ENCODE measurements at places on chromosomes 6 and 20. TPM values are rescaled to one million over a fixed set of nuclear protein-coding genes. Genes with fewer than 3 reads are reported as not detected.

IDH3B gene
- 95.0 TPM for polyA plus RNA-seq

GRCh38 chr6:121351916-121352315, 17.6 kb upstream of the TBC1D32 start:
- DNase-seq: no peak

ESR1 gene
- polyA plus RNA-seq: 0.95 TPM

GRCh38 chr6:84671183-84671582, 93.2 kb downstream of the TBX18 start:
- no peak for DNase-seq

RRAGD gene
- polyA plus RNA-seq: 88.6 TPM

DNA sequence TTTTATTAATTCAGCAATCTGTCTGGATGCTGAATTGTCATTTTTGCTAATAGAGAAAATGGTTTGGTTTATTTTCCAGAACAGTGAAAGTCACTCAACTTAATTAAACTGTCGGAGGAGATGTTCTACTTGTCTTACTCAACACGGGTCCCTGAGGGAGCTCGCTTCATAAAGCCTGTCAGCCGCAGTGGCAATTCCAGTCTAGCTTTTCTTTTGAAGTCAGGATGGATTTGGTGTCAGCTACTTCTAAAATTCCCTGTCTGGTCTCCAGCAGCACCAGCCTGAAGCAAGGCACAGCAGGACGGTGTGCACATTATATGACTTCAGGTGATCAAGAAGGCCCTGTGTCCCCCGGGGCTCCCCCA, 261.5 kb downstream of the SLC24A3 start:
- no peak for DNase-seq

DNA sequence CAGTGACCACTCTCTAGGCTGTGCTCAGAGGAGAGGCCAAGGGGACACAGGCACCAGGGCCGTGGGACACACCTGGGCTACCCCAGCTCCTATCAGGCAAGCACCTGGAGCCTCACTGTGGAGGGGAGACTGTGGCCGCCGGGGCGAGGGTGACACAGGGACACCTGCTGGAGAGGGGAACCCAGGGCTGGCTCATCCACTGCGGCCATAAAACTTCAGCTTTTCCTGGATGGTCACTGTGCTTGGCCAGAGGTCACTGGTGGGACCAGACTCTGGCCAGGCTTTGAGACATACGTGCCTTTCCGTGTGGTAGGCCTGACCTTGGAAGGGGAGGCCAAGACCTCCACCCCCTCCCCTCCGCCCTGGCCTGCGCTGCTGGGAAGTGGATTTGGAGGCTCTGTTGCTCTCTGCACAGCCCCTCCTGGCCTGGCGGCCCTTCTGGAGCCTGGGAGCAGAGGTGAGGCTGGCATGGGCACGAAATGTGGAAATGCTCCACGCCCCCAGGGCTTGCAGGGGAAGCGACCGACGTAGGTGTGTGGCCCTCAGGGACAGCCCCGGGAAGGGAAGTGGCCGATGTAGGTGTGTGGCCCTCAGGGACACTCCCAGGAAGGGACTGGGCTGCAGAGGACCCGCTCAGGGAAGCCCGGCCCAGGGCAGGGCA, 42.9 kb upstream of the BHLHE23 start:
- no peak for DNase-seq

- no peak for DNase-seq
Observed at GRCh38 chr6:36141961-36142360, 11.6 kb downstream of the MAPK13 start.

DNA sequence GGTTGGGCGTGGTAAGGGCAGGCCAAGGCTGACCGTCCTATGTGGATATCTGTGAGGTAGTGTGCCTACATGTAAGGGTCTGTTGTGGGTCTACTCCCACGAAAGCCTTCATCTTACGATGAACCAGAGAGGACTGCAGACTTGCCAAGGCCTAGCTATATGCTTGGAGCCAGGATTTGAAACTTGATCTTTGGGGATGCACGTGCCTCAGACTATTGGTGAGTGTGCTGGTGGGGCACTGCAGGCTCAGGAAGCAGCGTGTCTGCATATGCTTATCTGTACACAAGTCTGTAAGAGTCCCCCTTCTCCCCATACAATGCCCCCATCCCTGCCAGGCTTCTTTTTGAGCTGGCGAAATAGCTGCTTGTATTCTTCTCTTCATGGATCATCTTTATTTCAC, 17.9 kb downstream of the PLCG1 start:
- no peak for DNase-seq

SEMG1 gene
- not detected for polyA plus RNA-seq

- DNase-seq: no peak
Observed at GRCh38 chr6:127404594-127405178, 54.5 kb downstream of the KIAA0408 start.

GRCh38 chr20:37755665-37756064, 61.8 kb downstream of the CTNNBL1 start:
- no peak for DNase-seq

CABLES2 gene
- polyA plus RNA-seq: 5.3 TPM

TGM3 gene
- 0.26 TPM for polyA plus RNA-seq

TSHZ2 gene
- polyA plus RNA-seq: 11.9 TPM

NOTCH4 gene
- polyA plus RNA-seq: 28.2 TPM

GRCh38 chr6:89302936-89303335, 12.2 kb downstream of the GABRR2 start:
- DNase-seq: no peak

DNA sequence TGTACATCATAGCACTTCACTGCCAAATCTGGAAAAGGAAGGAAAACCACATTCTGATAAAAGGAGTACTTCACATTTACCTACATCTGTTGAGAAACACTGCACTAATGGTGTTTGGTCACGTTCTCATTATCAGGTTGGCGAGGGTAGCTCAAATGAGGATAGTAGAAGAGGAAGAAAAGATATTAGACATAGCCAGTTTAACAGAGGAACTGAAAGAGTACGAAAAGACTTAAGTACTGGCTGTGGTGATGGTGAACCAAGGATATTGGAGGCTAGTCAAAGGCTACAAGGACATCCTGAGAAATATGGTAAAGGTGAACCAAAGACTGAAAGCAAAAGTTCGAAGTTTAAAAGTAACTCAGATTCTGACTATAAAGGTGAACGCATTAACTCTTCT, 32.0 kb upstream of the GJA10 start:
- DNase-seq: no peak

DNA sequence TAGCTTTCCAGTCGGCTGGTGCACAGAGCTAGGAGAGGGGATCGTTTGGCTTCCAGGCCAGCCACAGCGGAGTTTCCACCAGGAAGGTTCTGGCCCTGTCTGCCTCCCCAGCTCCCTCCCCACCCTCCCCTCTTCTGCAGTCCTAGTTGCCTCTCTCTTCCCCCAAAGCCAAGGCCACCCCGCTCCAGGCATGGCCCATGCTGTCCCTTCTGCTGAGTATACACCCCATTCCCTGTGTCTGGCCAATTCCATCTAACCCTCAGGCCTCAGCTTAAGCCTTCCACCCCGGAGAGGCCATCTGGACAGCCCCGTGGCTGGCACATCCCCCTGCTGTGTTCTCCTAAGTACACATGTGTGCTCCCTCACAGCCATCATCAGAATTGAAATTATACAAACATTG, 167.4 kb downstream of the CDH4 start:
- no peak for DNase-seq

SIRPD gene
- polyA plus RNA-seq: not detected

- DNase-seq: no peak
Observed at GRCh38 chr6:36229223-36229622, 32.7 kb downstream of the BRPF3 start.

DNA sequence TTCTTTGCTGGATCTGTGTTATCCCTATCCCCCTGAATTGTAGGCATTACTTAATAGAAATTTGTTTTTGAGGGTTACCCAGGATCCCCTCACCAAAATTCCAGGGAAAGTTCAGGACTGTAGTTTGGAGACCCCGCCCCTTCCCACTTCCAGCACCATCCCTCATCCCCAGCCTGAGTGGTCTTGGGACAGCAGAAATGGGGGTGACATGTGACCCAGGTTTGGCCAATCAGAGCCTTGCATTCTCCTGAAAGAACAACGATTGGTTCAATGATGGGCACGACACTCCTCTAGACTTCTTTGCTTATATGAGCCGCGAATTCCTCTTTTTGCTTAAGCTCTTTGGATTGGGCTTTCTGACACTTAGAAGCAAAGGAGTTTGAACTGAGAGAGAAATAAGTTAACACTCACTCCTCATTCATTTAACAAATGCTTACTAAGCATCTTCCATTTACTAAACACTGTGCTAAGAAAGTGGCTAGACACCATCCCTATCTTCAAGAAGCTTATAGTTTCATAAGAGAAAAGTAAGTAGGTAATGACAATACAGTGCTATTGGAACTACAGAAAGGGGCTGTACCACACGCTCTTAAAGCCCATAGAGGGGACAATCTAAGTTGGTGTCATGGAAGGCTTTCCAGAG, 24.9 kb upstream of the PAQR8 start:
- no peak for DNase-seq

GRCh38 chr6:148323344-148323743, 19.3 kb upstream of the SASH1 start:
- no peak for DNase-seq

- no peak for DNase-seq
Observed at GRCh38 chr6:149084808-149085556, 232.5 kb upstream of the TAB2 start.

DNA sequence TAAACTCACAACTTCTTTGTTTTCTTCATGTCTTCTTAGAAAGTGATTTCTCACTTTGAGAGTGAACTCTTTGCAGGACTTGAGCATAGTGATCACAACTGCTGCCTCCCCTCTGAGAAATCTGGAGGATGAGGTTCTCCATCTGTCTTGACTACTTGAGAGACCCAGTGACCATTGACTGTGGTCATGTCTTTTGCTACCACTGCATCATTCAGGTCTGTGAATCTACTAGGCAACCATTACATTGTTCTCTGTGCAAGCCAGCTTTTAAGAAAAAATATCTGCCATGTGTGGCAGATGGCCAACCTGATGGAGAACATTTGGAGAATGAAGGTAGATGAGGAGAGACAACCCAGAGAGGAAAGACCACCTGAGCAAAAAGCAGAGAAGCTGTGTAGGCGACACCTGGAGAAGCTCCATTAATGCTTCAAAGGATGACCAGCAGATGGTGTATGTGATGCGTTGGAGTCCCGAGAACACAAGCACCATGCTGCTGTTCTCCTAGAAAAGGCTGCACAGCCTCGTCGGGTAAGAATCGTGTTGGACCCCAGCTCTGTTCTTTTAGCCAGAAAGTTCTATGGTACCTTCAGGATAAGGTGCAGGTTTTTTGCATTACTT, 25.1 kb upstream of the TRIM26 start:
- peak; percentile 14 for DNase-seq

GRCh38 chr20:48338717-48339116, 489.1 kb downstream of the PREX1 start:
- DNase-seq: peak; percentile 58

GRCh38 chr6:112287577-112288225, 33.3 kb upstream of the LAMA4 start:
- DNase-seq: peak; percentile 90

DNA sequence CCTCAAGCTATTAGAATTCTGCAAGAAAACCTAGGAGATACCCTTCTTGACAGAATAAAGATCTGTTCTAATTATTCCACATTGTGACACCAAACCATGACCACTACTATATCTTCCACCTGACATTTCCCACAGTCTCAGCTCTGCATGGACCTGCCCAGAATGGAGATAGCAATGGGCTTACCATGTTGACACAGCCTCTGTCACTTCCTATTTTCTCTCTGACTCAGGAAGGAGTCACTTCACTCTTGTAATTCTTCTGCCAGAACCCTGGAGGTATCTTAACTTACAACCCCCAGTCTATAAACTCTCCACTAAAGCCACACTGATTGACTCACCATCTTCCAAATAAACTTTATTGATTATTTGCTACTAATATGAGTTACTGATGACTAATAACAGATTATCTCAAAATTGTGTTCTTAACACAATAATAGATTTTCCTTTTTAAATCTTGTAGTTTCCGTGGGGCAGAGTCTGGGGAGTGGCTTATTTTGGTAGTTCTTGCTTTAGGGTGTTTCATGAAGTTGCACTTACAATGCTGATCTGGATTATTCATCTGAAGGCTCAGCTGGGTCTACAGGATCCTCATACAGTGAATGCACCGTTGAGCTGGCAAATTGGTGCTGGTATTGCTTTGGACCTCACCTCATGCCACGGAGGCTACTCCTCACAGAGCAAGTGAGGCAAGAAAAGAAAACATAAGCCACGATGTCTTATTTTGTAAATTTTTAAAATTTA, 869.9 kb downstream of the KIF16B start:
- DNase-seq: peak; percentile 53

- no peak for DNase-seq
Observed at GRCh38 chr6:91317247-91317835, 730.5 kb upstream of the MAP3K7 start.

- DNase-seq: no peak
Observed at GRCh38 chr6:7207720-7208119, 100.0 kb downstream of the RREB1 start.

GRCh38 chr6:27565839-27566779, 93.2 kb upstream of the ZNF184 start:
- DNase-seq: no peak

DNA sequence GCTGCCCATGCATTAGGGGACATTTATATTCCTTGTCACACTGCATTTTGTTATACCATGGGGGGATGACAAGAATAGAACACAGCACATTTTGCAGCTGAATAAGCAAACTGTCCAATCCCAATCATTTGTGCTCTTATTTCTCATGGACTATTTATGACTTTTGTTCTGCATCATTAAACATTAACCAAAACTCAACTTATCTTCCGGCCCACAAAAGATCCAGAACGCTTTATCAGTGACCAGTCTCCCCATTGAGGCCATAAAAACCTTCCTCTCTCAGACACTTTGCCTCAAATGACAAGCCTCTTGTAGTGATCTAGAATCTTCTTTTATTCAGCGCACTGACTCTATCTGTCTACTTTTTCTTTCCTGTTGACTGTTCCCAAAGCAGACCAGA, 28.4 kb upstream of the FOXQ1 start:
- no peak for DNase-seq

DNA sequence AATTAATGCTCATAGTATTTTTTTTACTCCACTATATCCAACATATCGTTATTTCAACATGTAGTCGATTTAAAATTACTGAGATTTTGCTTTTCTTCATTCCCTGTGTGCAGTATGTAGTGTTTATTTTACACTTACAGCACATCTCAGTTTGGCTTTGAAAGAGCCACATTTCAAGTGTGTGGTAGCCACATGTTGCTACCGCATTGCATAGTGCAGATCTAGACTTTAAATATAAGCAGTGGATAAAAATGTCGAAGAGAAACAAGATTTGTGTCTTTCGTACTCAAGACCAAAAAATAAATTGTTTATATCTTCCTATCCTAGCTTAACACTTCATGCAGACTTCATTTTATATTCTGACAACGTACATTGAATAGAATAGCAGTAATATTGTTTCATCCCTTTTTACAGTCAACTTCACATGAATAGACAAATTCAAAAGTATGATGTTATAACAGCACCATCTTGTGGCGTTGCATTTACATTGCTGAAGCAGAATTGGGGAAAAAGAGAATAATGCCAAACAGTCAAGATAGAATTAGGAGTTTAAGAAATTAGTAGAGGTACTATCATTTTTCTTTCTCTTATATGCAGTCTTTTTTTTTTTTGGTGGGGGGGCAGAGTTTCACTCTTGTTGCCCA, 29.9 kb downstream of the FBXO5 start:
- DNase-seq: peak; percentile 43

All from muscle of back (tissue), 13 donors.